M059J (cell line): ENCODE measurements at places on chromosomes 16 and 17. TPM values are rescaled to one million over a fixed set of nuclear protein-coding genes. Genes with fewer than 3 reads are reported as not detected.

Gene LGALS9C
- total RNA-seq: 0.07 TPM in 1 of 2 replicates, not detected in the other

Gene ABCC11
- total RNA-seq: not detected in 2 replicates

Gene IRX3
- total RNA-seq: 8.4 and 12.7 TPM in 2 replicates

Gene P2RX5
- 1.8 and 10.1 TPM in 2 replicates for total RNA-seq

Gene CCL3
- total RNA-seq: not detected in 2 replicates

Gene KCNJ18
- not detected in 2 replicates for total RNA-seq

Gene SBK1
- 0.07 TPM in 1 of 2 replicates, not detected in the other for total RNA-seq

Gene CCL2
- total RNA-seq: 85.5 and 135 TPM in 2 replicates

Gene GP1BA
- total RNA-seq: 0.05 TPM in 1 of 2 replicates, not detected in the other

Gene CNGB1
- not detected in 2 replicates for total RNA-seq

Gene SLC52A1
- total RNA-seq: 0.32 TPM in 1 of 2 replicates, not detected in the other

Gene ERN1
- total RNA-seq: 0.98 and 1.5 TPM in 2 replicates

Gene AANAT
- not detected in 2 replicates for total RNA-seq

Gene KRT20
- 0.17 TPM in 1 of 2 replicates, not detected in the other for total RNA-seq

Gene TLCD2
- 0.02 and 0.32 TPM in 2 replicates for total RNA-seq

Gene LDHD
- 0.42 TPM in 2 replicates for total RNA-seq

Gene MRPL28
- total RNA-seq: 162 and 177 TPM in 2 replicates

Gene TP53TG3F
- not detected in 2 replicates for total RNA-seq

Gene CMTM1
- total RNA-seq: 2.1 and 3.8 TPM in 2 replicates

Gene ADAD2
- total RNA-seq: not detected in 2 replicates

Gene KRTAP1-5
- 3.2 and 5.7 TPM in 2 replicates for total RNA-seq

Gene DOC2A
- 0.52 and 0.62 TPM in 2 replicates for total RNA-seq

Gene NUPR1
- total RNA-seq: 1.1 and 3.5 TPM in 2 replicates

Gene MNT
- 1.5 and 3.2 TPM in 2 replicates for total RNA-seq

Gene TOM1L1
- 17.5 and 18.3 TPM in 2 replicates for total RNA-seq

Gene SLC6A2
- not detected in 2 replicates for total RNA-seq

Gene INCA1
- not detected in 2 replicates for total RNA-seq

Gene ERN2
- total RNA-seq: not detected in 2 replicates

Gene CIBAR2
- not detected in 2 replicates for total RNA-seq

Gene CDH13
- total RNA-seq: 51.0 and 61.5 TPM in 2 replicates

Gene DNAI2
- not detected in 2 replicates for total RNA-seq

Gene CSH2
- total RNA-seq: not detected in 2 replicates

Gene ZP2
- total RNA-seq: not detected in 2 replicates

Gene TK1
- 107 and 150 TPM in 2 replicates for total RNA-seq

Gene SUPT4H1
- 64.3 and 71.6 TPM in 2 replicates for total RNA-seq

Gene KRTAP4-5
- total RNA-seq: not detected in 2 replicates

Gene PYY
- not detected in 2 replicates for total RNA-seq

Gene SSTR5
- total RNA-seq: not detected in 2 replicates

Gene ZDHHC1
- 2.0 and 2.3 TPM in 2 replicates for total RNA-seq

Gene FNDC8
- not detected in 2 replicates for total RNA-seq

Gene MT1M
- 0.22 and 1.4 TPM in 2 replicates for total RNA-seq

Gene CYGB
- total RNA-seq: 0.62 TPM in 1 of 2 replicates, not detected in the other

Gene CWC25
- 7.8 and 8.9 TPM in 2 replicates for total RNA-seq

Gene SLX4
- 4.8 and 8.3 TPM in 2 replicates for total RNA-seq

Gene CCDC200
- not detected in 2 replicates for total RNA-seq

Gene PLA2G10
- not detected in 2 replicates for total RNA-seq

Gene SDR42E2
- not detected in 2 replicates for total RNA-seq

Gene RAC3
- total RNA-seq: 16.4 and 19.8 TPM in 2 replicates

Gene KRT24
- not detected in 2 replicates for total RNA-seq

Gene TMED6
- not detected in 2 replicates for total RNA-seq

Gene C16orf74
- total RNA-seq: 3.0 and 4.2 TPM in 2 replicates

Gene VWA3A
- total RNA-seq: not detected in 2 replicates

Gene MFSD6L
- not detected in 2 replicates for total RNA-seq

Gene MATCAP1
- 7.7 and 13.7 TPM in 2 replicates for total RNA-seq

Gene RTN4RL1
- total RNA-seq: 0.12 and 0.67 TPM in 2 replicates

Gene CORO1A
- total RNA-seq: 7.6 and 8.0 TPM in 2 replicates

Gene EVI2A
- 7.4 and 7.7 TPM in 2 replicates for total RNA-seq
